ENCODE measurements at places on chromosomes 2 and 18.

GRCh38 chr2:9753665-9754531 lies 89.4 kb upstream of the TAF1B start:
- DNase-seq: peak; percentile 72

DNA sequence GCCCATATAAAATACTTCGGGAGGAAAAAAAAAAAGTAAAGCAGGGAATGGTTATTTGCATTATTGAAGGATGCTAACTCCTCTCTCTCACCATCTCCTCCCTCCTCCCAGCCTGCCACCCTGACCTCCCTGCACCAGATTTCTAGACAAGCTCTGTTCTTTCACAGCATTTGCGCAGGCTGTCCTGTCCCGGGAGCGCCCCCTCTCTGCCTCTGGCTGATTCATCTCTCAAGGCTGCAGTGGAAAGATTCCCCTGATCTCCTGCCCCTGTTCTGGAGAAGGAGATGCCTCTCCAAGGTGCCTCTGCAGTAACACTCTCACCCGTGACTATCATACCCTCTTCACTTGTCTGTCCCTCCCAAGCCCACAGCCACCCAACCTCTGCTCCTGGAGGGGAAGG lies 38.5 kb downstream of the COL4A4 start:
- no peak for DNase-seq

- DNase-seq: no peak
Observed at GRCh38 chr2:124580263-124580662, 555.2 kb downstream of the CNTNAP5 start.

DNA sequence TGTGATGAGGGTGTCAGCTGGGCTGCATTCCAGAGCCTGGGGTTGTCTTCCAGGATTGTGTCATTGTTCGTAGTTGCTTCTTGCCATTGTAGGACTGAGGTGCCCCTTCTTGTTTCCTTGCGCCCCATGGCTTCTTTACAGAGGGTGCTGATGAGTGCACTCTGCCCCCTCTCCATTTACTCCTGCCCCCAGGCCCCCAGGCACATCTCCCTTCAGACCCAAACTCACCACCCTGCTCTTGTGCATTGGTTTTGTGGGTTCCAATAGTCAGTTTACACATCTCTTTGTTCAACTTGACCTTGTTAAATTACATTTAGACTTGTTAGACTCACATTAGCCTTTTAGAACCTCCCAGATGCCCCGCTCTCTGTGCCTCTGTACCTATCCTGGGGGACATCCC lies 33.1 kb downstream of the HJURP start:
- DNase-seq: no peak

DNA sequence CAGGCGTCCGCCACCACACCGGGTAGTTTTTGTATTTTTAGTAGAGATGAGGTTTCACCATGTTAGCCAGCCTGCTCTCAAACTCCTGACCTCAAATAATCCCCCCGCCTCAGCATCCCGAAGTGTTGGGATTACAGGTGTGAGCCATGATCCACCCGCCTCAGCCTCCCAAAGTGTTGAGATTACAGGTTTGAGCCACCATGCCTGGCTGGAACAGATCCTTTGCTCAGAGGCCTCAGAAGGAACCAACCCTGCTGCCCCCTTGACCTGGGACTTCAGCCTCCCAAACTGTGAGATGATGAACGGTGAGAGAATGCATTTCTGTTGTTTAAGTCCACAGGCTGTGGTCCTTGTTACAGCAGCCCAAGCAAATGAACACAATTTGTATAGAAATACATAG lies 67.0 kb downstream of the NCAPH start:
- DNase-seq: peak; percentile 3

DNA sequence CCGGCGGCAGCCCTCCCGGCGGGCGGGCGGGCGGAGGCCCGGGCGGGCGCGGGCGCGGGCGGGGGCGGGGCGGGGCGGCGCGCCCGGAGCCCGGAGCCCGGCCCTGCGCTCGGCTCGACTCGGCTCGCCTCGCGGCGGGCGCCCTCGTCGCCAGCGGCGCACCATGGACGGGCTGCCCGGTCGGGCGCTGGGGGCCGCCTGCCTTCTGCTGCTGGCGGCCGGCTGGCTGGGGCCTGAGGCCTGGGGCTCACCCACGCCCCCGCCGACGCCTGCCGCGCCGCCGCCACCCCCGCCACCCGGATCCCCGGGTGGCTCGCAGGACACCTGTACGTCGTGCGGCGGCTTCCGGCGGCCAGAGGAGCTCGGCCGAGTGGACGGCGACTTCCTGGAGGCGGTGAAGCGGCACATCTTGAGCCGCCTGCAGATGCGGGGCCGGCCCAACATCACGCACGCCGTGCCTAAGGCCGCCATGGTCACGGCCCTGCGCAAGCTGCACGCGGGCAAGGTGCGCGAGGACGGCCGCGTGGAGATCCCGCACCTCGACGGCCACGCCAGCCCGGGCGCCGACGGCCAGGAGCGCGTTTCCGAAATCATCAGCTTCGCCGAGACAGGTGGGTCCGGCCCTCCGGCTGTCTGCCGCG lies at the start of gene INHBB:
Gene INHBB (plus strand): TSS at position 111 of the 641 bp plus-strand sequence. CDS start 53 bp downstream, at position 164.
- peak; percentile 14 for DNase-seq

DNA sequence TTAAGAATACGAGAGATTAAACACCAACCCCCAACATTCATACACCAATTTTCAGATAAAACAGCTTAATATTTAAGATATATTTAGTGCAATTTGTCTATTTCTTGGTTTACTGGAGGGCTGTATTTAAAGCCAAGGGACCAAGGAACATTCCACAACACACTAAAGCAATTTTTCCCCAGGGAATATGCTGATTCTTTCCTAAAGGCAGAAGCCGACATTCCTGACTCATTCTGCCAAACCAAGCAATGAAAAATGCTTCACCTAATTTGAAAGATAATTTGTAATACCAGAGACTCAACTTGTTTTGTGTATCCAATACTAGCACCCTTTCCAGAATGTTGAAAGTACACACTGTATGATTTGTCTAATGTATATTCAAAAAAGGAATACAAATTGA lies 1267.6 kb upstream of the PIK3C3 start:
- DNase-seq: no peak

DNA sequence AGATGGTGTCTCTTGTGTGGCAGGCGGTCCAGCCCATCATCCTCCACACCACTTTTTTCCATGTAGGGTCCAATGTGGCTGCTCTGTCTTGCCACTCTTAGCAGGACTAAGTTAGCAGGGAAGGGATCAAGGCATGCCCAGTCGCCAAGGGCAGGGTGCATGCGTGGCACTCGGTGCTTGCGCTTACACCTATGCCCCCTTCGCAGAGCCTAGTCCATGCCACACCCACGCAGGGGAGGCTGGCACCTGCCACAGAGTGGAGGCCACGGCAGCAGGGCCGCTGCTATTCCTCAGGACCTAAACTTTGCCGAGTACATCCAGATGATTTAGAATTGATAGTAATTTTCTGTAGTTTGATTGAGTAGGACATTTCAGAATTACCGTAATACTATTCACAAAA lies 59.5 kb downstream of the RALBP1 start:
- DNase-seq: no peak

GRCh38 chr2:240644171-240644651 lies 18.9 kb downstream of the GPR35 start:
- DNase-seq: peak; percentile 14

DNA sequence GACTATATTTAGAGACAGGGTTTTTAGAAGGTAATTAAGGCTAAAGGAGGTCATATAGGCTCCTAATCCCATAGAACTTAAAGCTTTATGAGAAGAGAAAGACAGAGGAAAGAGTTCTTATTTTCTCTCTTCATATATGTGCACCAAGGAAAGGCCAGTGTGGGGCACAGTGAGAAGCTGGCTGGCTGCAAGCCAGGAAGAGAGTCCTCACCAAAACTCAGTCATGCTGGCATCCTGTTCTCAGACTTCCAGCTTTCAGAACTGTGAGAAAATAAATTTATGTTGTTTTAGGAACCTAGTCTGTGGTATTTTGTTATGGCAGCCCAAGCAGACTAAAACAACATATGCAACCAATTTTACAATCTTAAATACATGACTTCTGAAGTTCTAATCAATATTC lies 31.5 kb upstream of the ATIC start:
- DNase-seq: no peak

- DNase-seq: no peak
Observed at GRCh38 chr2:112829961-112830681, 6.5 kb downstream of the IL1B start.

DNA sequence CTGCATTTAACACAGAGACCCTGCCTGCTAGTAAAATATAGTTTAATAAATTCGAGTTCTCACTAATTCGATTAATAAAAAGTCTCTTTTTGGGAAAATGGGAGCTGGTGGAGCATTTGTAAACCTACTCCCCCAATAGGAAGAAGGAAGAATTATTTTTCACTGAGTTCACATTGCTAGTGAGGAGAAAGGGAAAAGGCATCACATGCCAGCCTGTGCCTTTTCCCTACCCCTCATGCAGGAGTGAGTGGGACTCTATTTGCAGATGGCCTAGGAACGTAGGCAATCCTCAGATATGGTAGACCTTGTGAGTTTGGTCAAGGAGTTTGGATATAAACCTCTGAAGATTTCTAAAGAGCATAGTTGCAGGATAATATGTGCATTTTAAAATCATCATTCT lies 218.4 kb upstream of the TRIB2 start:
- no peak for DNase-seq

- no peak for DNase-seq
Observed at GRCh38 chr2:181589779-181590178, 67.1 kb downstream of the CERKL start.

DNA sequence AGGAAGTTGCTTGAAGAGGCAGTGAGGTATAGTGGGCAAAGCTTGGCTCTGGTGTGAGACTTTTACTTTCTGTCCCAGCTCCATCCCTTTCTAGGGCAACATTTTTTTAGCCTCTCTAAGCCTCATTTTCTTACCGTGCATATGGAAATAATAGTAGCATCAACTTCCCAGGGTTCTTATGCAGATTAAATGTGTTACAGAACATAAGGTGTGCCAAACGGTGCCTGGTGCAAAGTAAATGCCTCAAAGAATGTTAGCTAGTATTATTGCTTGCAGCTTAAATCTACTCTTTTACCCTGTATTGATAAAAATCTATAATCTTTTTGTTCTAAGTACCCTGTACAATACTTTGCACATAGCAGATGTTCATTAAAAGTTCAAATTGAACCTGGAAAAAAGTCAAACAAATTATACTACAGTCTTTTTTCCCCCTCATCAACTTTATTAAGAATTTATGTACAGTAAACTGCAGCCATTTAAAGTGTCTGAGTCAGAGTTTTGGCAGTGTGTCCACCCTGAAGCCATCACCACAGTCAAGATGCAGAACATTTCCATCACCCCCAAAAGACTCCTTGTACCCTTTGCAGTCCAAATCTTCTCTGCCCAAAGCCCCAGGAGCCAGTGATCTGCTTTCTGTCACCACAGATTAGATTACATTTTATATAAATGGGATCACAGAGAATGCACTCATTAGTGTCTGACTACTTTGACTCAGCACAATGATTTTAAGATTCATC lies 10.6 kb downstream of the MAPRE2 start:
- no peak for DNase-seq

GRCh38 chr2:239139101-239139500 lies 261.7 kb downstream of the HDAC4 start:
- DNase-seq: no peak

- DNase-seq: no peak
Observed at GRCh38 chr2:30147196-30147714, 448 bp downstream of the YPEL5 start.

- no peak for DNase-seq
Observed at GRCh38 chr18:61727241-61728193, 165.3 kb downstream of the RNF152 start.

DNA sequence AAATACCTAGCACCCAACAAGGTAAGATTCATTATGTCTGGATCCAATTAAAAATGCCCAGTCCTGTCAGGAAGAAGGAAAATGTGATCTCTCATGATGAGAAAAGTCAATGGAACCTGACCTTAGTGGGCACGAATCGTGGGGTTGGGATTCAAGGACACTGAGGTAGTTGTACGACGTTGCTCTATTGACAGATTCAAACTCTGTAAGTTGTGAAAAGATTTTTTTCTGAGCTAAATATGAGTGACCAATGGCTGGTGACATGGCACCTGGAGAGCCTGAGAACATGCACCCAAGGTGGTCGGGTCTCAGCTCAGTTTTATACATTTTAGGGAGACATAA lies 148.2 kb downstream of the NDUFA10 start:
- DNase-seq: no peak

- no peak for DNase-seq
Observed at GRCh38 chr18:77087393-77088141, 45.0 kb downstream of the MBP start.
